ENCODE measurements at places on chromosomes 2 and 18. TPM values are rescaled to one million over a fixed set of nuclear protein-coding genes. Genes with fewer than 3 reads are reported as not detected.

Gene LTBP1
- total RNA-seq, result 20.4 TPM

Gene DNAH7
- total RNA-seq, result 1.0 TPM

- no peak for DNase-seq
Measured at GRCh38 chr2:118722976-118723375, 124.5 kb downstream of the EN1 start.

- DNase-seq, result no peak
Measured at GRCh38 chr2:60555783-60556139, 2.3 kb upstream of the BCL11A start.

DNA sequence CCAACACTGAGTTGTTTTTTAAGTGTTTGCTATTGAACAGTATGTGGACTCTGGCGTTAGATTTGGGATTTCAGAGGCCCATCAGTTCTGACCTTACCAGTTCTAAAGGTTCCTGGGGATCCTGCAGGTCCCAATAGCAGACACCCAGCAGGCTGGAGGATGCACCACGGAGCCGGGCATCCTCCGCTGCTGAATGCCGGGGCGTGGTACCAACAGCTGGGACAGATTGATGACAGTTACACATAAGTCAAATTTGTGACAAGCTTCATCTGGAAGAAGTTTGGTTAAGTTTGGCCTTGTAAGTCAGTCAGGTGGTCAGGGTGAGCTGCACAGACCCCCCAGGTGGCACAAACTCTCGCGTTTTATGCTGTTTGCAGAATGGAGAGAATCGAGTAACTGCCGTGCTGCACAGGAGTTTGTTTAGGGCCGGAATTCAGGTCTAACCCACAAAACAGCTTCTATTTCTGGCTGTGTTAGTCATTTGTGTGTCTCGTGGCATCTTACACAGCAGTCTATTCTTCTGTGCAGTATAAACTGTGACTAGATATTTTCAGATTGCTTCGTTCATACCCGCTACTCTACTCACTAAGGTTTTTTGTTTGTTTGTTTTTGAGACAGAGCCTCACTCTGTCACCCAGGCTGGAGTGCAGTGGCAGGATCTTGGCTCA, 19.2 kb downstream of the CTDP1 start:
- no peak for DNase-seq

DNA sequence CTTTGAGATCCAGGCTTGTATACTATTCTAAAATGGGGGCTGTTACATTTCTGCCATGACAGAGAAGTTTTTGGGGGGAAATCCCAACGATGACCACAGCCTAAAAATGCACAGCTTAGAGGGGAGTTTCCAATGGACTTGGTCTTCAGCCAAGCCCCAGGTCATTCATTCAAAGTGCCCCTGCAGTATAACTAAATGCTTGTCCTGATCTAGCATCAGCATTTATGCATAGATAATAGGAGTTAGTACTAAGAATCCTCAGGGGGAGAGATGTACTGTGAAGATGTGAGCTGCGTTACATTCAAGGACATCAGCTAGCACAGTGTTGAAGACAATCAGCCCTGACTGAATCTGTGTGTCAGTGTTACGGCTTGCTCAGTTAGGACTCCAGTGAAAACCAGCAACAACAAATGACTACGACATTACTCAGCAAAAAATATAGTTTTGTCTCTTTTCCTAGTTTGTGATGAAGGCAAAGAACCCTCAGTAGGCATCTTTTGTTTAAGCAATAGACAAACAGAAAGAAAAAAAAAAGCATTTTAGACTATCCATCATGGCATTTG, 160.9 kb downstream of the ZEB2 start:
- peak; percentile 56 for DNase-seq

GRCh38 chr2:200350850-200351285, 44.4 kb downstream of the SPATS2L start:
- peak; percentile 47 for DNase-seq

DNA sequence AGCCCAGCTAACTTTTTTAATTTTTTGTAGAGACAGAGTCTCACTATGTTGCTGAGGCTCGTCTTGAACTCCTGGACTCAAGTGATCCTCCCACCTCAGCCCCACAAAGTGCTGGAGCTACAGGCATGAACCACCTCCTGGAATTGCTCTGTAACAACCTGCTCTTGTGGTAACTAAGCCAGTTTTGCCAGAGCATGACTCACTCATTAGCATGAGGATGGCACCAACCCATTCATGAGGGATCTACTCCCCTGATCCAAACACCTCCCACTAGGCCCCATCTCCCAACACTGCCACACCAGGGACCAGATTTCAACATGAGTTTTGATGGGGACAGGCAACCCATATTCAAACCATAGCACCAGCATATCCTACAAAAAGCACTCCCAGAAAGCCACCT, 348.9 kb upstream of the RAB12 start:
- peak; percentile 72 for DNase-seq

DNA sequence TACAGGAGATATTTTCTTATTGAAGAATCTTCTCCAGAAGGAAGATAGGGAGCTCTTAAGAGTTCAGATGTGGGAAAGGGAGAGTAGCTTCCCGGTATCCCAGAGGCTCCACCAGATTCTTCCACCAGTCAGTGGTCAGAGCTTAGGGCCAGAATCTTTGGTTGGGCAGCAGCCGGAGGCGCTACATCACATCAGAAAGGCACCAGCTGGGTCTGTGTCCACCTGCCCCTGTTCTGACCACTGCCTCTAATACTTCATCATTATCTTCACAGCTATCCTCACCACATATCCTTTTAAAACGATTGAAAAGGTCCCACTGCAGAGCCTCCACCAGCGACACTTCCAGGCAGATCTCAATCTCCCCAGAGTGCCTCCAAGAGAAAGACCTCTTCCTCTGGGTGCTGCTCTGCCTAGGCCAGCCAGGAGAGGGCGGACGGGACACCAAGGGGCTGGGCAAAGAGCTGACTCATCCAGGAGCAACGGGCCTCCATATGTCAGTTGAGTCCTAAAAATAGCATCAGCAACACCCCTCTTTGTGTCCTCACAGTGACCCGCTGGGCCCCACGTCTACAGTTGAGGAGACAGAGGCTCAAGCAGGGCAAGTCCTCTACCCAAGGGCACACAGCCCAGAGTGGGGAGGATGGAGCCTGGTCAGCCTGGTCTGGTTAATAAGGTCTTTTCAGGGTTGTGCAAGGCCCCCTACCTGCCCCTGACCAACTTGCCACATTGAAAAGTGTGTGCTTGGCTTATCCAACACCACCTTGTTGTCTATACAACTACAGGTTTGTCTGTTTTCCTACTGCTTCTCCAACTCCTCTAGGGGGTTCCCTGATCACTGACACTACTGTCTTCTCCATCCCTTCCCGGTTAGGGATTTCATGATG, 81.2 kb downstream of the ADD2 start:
- peak; percentile 30 for DNase-seq

Gene TRMT61B
- total RNA-seq, result 13.7 TPM

DNA sequence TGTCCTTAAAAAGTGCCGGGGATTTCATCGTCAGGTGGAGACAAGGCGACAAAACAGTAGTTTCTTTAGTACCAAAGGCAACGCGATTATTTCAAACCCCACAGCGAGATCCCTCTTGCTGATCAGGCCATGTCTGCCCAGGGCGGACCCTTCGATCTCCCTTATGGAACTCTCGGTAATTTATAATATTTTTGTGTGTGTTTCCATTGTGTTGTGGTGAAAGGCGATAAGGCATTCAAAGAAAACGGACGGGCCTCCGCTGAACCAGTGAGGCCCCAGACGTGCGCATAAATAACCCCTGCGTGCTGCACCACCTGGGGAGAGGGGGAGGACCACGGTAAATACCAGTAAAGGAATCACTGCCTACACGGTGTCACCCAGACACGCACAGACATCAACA, 1.4 kb upstream of the GAD1 start:
- no peak for DNase-seq

Data from mammary epithelial cell (primary cell).